ENCODE measurements at places on chromosomes 6 and 20.

DNA sequence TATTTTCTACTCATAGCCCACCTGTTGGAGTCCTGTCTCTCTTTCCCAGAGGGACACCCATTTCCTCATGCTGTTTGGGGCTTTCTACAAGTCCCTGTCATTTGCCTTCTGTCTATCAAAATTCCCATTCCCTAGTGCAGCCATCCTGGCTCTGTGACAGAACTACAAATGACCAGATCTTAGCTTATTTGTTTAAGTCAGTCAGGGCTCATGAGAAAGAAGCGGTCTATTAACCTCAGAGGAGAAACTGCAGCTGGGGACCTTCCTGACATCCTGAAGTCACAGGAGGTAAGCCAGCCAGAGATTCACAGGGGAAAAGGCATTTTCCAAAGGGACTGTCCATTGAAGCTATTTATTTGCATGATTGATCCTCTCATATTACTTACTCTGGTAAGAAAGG is 1.7 kb upstream of the COL9A1 start:
- DNase-seq: no peak

- no peak for DNase-seq
Observed at GRCh38 chr20:16661756-16662155, 68.1 kb upstream of the SNRPB2 start.

GRCh38 chr6:77177470-77177869 is 285.8 kb downstream of the HTR1B start:
- DNase-seq: no peak

GRCh38 chr6:26105109-26105730 is 18.0 kb downstream of the HFE start:
- peak; percentile 10 for DNase-seq

GRCh38 chr6:163191704-163192537 is 222.6 kb upstream of the QKI start:
- DNase-seq: no peak

Measured in EL (cell line).